ENCODE measurements at places on chromosomes 4 and X.

- no peak for DNase-seq
These were observed 258.0 kb upstream of the ETNPPL start for GRCh38 chr4:109020861-109021260.

- no peak for DNase-seq
These were observed 225.8 kb upstream of the ETNPPL start for GRCh38 chr4:108988464-108989195.

GRCh38 chr4:156820931-156821330, 150.7 kb downstream of the PDGFC start:
- DNase-seq: no peak

- DNase-seq: no peak
These were observed 872.9 kb upstream of the PCDH10 start for GRCh38 chr4:132276185-132276584.

DNA sequence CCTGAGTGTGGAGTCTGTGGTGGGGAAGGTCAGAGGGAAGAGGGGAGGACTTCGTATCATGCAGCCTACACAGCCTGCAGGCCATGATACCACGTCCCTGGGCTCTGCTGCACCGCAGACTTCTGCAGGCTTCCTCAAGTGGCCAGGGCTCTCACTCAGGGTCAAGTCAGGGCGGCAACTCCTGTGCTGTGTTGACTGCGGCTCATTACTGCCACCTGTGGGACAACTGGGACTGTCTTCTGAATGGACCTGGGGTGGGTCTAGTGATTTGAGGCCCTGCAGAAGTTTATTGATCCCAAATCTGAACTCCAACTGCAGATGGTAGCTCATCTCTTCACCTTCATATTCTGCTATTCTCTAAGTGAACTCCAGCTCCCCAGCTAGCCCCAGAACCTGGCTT, 167.1 kb downstream of the NSUN7 start:
- no peak for DNase-seq

GRCh38 chr4:152663203-152664066, 16.4 kb downstream of the TMEM154 start:
- DNase-seq: no peak

DNA sequence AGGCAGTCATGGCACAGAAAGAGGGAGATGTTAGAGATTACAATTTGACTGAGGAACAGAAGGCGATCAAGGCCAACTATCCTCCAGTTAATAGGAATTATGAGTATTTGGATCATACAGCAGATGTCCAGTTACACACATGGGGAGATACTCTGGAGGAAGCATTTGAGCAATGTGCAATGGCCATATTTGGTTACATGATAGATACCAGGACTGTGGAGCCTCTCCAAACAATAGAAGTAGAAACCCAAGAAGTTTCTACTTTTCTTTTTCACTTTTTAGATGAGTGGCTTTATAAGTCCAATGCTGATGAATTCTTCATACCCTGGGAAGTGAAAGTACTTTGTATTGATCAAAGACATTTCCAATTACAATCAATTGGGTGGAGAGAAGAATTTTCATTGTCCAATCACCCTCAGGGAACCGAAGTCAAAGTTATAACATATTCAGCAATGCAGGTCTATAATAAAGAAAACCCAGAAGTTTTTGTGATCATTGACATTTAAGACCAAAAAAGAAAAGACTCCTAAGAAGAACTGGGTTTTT, 139.1 kb downstream of the MAB21L2 start:
- DNase-seq: no peak

GRCh38 chr4:133157460-133158160, 8.5 kb downstream of the PCDH10 start:
- no peak for DNase-seq

DNA sequence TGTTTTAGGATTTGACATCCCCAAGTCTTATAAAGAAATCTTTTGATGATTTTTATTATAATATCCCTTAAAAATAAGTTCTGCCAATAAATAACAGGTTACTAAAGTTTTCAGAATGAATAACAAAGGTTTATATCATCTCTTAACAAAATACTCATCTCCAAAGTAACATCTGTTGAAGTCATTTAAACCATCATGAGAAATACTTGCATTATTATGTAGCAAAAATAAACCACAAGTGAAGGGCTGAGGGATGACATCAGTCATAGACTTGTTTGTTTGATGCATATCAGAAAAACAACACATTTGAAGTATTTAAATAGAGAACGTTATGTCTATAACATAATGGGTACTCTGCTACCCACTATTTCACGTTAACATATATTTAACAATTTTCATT, 114.9 kb downstream of the SPOCK3 start:
- DNase-seq: no peak

- no peak for DNase-seq
These were observed 16.7 kb downstream of the GAB3 start for GRCh38 chrX:154734061-154734781.

GRCh38 chrX:20217271-20217670, 49.4 kb downstream of the RPS6KA3 start:
- no peak for DNase-seq

GRCh38 chr4:166044871-166045270, 171.8 kb downstream of the TLL1 start:
- no peak for DNase-seq

DNA sequence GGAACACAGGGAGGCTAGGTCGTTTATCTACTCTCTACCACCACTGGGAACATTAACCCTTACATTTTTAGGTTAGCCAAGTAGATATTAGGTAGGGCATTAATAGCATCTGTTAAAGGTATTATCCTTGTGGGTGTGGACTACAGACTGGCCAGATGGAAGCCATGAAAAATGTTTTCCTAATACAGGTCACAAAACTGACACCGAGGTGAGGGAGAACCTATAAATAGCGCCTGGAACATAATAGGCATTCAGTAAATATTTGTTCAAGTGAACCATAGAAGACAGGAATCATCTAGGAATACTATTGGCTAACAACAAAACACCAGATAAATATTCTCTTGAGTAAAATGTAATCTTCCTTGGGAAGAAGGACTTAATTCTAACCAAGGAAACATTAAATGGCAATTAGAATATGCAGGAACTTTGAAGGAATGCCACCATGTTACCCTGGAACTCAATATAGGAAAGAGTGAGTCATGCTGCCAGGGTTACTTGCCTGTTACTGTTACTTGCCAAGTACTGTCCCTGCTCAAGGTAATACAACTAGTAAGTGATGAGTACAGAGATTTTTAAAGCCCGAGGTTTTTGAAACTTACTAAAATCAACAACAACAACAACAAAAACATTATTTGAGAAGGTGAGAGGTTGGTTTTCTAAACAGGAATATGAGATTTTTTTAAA, 79.0 kb downstream of the SOX3 start:
- DNase-seq: no peak

GRCh38 chrX:71650333-71650969, 16.9 kb upstream of the LOC101059915 start:
- DNase-seq: no peak

DNA sequence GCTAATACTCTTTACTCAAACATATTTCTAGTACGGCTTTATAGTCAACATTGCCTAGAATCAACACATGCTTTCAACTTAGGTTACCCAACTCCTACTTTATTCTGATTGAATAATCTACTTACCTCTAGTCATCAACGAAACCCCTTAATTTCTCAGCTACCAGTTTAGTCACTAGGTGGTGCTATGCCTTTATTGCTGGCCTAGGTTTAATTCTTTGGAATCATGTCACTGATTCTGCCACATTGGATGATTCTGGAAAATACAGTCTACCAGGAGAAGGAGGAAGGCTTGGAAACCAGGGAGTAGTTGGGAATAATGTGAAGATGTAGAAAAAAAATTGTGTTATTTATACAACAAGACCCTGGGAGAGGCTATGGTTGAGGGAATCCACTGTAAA, 167.7 kb downstream of the DCAF12L2 start:
- DNase-seq: no peak

DNA sequence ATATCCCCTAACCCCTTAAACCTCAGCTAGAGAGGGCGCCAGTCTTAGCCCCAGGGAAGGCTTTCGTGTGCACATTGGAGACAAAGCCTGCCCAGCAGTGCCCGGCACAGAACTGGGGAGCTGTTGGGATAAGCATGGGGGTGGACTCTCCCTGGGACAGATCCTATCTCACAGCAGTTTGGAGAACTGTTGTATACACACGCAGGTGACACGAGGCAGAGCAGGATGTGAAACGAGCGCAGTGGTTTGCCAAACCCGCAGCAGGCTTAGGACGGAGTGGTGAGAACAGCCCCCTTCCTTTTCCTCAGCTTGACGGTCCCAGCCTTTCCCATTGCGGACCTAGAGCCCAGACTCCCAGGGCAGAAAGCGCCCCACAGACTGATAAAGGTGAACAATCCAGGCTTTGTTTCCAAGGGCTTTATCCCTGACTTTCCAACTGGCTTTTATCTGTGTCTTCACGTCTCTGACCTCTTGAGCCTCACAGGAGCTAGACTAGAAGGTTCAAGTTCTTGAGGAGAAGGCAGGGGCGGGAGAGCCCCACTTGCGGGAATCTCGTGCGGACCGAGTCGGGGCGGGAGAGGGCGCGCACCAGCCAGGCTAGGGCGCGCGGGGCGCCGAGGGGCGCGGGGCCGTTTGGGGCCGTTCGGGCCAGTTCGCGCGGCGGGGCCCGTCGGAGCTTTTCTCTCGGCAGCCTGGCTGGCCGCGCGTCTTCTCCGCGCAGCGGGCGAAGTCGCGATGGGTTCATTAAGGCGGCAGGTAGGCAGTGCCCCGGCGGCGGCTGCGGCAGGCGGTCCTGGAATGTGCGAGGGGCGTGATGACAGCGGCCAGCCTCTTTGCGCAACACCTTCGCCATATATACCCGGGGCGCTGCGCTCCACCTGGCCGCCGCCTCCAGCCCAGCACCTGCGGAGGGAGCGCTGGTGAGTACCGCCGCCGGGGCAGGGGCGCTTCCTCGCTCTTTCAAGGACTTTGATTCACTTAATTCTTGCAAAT, at the start of gene SLC34A2:
Gene SLC34A2 (plus strand): TSS at position 881 of the 993 bp plus-strand sequence. CDS start 6,650 bp downstream, outside the sequence.
- DNase-seq: no peak

DNA sequence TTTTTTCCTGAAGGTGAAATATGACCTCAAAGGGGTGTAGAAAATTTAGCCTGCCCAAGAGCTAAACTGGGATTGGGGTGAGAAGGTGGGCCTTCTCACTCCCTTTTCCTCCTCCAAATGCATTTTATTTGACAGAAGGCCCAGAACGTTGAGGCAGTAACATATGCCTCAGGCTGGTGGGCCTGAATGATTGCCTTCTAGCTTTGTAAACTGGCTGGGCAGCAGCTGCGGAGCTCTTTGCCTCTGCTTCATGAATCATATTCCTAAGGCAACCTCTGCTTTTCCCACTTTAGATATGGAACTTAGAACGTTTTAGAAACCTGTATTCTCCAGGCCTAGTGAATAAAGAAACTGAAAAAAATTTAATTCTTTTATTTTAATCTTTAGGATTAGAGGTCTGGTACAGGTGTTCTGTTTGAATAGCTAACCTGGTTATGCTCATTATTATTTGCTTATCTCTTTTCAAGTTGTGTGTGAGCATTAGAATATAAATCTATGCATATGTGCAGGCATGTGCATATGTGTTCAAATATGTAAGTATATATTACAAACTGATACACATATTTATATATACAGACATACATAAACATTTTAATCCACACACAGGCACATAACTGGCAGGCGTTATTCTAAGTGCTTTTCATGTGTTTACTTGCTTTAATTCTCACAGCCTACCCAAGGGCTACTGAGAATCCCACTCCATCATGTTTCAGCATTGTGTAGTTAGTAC, 11.5 kb downstream of the PRDM8 start:
- no peak for DNase-seq

DNA sequence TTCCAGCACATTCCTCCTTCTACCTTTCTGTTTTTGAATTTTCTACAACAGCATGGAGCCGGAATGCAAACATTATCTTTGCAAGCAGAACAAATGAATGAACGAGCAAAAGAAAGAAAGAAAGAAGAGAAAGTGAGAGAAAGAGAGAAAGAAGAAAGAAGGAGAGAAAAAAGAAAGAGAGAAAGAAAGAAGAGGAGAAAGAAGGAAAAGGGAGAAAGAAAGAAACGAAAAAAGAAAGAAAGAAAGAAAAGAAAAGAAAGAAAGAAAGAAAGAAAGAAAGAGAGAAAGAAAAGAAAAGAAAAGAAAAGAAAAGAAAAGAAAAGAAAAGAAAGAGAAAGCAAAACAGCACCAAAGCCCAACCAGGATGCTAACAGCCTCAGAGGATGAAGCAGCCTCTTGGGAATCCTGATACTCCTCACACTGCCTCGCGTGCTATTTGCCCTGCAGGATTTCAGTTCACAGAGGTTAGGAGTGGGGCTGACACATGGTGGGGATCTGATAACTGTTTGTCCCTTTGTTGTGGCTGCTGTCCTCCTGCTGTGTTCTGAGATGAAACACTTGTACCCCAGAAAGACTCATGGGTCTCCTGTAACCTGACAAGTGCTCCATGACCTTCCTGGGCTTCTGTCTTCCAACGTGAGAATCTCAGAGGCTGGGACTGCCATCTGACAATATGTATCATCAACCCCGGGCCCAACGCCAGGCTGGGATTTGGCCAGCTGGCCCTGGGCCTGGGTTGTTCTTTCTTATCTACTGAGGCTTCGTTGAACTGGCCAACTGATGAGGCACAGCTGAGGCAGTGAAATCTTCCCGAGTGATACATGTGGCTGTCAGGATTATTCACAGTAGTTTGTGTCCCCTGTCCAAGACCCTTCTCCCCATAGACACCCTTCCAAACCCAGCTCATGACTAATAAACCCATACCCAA, 61.0 kb downstream of the SEPSECS start:
- DNase-seq: peak; percentile 65

GRCh38 chr4:75432683-75433082, 81.5 kb downstream of the RCHY1 start:
- peak; percentile 6 for DNase-seq

- no peak for DNase-seq
These were observed 176.5 kb downstream of the GBA3 start for GRCh38 chr4:22869235-22869634.

- DNase-seq: no peak
These were observed 365.9 kb upstream of the PABPC4L start for GRCh38 chr4:134567461-134567860.

GRCh38 chr4:167826281-167826680, 266.1 kb upstream of the ANXA10 start:
- DNase-seq: no peak

- DNase-seq: no peak
These were observed 1.3 kb downstream of the NEUROG2 start for GRCh38 chr4:112514647-112515197.

DNA sequence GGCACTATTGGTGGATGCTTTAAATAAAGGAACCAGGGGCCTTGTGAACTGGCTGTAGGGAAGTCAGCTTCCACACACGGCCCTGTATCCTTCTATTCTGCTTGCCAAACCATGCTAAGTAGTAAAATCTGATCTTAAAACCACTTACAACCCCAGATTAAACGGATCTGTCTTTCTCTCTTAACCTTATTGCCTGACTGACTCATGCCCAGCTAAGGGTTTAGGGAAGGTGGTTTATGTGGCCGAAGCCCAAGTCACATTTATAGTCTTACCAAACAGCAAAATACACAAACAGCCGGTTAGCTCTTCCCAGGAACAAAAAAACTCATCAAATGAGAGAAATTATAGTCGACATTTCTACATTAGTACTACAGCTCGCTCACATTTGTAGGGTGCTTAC, 988.4 kb upstream of the TENM3 start:
- DNase-seq: no peak

Measured in DMS 273 treated with DMSO at 0.1 percent for 48 hours (cell line).